Large intestine (tissue), 12 donors: ENCODE measurements at places on chromosomes 1 and 21. TPM values are rescaled to one million over a fixed set of nuclear protein-coding genes. Genes with fewer than 3 reads are reported as not detected.

OR2L13 gene
- polyA plus RNA-seq, result 0.09 TPM

DNA sequence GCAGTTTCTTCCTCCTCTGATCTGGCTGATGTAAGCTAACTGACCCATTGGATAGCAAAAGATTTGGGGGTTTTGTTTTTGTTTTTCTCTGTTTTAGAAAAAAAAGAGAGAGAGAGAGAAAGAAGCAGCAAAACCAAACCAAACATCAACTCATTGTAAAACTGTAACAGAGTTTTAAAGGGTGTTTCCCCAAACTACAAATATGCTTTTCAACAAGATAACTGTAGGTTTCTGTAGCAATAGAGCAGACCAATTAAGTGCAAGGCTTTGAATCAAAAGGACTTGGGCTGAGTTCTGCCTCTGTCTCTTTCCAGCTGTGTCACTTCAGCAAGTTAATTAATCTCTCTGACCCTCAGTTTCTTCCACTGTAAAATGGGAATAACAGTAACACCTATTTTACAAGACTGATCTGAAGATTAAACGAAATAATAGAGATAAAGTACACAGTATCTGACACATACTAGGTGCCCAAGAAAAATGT, 44.5 kb downstream of the RRAGC start:
- no peak for DNase-seq

- DNase-seq, result no peak
Measured at GRCh38 chr1:159987186-159987585, 33.1 kb upstream of the SLAMF9 start.

DNA sequence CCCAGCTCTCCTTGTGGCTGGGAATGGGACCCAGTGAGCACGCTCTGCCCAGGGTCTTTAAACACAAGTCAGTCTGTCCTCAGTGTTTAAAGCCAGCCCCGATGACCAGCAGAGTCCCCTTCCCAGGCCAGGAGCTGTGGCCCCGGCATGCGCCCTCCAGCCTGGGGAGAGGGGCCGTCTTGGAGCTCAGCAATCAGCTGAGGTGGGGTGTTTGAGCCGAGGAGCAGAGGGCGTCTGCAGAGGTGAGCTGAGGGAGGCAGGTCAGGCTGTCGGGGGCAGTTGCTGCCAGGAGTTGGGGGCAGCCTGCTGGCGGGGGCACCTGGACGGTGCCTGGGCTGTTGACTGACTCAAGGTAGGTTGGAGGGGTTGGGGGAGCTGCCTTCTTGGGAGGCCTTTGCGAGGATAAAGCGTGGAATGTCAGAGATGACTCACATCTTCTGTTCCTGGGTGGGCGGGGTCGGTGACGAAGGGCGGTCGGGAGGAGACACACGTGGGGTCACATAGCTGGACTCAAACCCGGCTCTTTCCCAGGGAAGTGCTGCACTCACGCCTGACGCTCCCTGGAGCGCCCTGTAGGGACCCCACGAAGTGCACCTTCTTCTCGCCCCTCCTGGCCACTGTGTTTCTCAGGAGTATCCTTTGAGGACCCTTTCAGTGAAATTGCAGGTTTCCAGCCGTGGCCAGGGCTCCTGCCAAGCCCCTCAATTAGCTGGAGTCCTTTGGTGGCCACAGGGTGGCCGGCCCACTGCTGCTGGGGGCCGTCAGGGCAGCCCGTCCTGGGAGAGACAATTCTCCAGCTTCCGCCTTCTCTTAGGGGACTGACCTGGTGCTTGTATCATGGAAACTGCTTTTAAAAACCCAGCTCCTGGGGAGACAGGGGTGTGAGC, 86.2 kb downstream of the SIK1 start:
- DNase-seq, result peak; percentile 87

- DNase-seq, result no peak
Measured at GRCh38 chr1:87733386-87733785, 404.7 kb downstream of the LMO4 start.

ADAMTS5 gene
- 7.8 TPM for polyA plus RNA-seq

PLEKHA6 gene
- 59.3 TPM for polyA plus RNA-seq

GRCh38 chr1:115669886-115670285, 28.1 kb downstream of the VANGL1 start:
- DNase-seq, result no peak
